Psoas muscle (tissue), 8 donors: ENCODE measurements at places on chromosomes 1 and 21.

DNA sequence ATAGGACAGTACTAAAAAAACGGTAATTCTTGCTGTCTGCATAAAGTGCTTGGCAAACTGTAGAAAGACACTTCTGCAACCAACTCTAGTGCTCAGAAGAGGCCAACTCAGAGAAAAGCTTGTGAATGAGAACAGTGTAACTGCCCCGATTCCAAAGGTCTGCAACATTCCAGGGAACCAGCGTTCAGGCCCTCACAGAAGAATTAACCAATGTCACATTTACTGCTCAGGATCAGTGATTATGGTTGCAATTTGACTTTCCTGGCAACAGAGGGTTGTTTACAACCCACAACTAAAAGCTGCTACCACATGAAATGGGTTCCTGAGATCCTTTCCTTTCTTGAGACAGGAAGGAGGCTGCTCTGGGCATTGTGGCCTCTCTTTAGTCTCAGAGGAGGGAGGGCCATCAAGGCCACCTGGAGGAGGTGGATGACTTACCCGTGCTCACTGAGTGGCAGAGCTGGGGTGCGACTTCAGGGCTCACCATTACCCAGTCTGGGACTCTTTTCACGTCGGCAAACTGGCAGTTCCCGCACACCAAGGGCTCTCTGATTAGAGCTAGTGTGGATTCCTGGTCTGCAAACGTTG is 15.3 kb downstream of the SRSF4 start:
- DNase-seq: no peak

DNA sequence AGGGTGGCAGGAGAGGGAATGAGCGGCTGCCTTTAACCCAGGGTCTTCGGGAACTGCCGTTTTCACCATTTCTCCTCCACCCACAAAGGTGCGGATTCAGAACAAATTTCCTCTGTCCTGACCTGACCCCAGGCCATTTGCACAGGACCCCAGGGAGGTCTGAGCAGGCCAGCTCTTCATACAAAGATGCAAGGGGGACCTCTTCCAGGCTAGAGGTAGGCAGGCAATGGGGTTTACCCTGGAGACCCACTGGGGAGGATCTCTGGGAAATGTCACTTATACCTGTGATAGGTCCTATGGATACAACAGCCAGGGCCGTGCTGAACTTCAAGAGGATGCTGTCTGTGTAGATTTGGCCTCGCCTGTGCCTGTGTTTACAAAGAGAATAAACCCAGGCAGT is 89.7 kb upstream of the VAMP3 start:
- no peak for DNase-seq

GRCh38 chr1:199646761-199647160 is 380.7 kb upstream of the NR5A2 start:
- no peak for DNase-seq

GRCh38 chr1:27525296-27526272 is 35.6 kb upstream of the WASF2 start:
- DNase-seq: peak; percentile 83

DNA sequence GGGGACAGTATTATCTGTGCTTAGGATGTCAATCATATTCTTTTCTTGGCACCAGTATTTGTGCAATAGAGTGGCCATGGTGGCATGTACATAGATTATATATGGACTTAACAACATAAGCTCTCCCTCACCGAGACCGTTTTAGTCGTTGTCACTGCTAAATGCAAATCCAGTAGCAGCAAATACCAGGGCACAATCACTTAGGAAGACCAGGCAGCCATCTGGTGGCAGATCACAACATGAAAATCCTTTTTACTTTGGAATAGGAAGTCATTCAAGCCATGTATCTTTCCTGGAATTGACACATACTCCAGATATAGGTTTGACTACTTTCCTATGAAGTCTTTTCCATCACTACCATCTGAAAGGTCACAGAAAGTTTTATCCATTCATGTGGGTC is 53.2 kb upstream of the C1orf87 start:
- DNase-seq: no peak
